Kidney (tissue), 22 donors: ENCODE measurements at places on chromosomes 7 and 10.

DNA sequence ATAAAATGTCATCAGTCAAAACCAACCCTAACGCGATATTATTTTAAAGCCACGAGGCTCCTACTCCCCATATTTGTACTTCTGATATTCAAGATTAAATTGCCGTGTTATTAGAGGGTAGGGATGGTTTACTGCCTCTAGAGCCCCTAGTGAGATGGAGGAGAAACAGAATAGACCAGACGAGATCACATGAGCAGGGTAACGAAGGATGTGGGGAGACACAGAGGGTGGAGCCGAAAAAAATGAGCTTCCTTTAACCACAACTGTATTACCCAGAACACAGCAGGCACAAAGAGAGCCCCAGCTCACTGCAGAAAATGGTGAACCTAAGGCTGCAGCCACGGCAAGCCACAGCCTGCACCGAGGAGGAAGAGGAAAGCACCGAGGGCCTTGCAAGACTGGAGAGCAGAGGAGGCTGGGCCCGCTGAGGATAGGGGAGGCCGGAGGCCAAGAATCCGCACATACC lies 14.3 kb downstream of the ZC3HAV1 start:
- no peak for DNase-seq

- no peak for DNase-seq
Measured at GRCh38 chr10:119061352-119061751, 19.3 kb downstream of the EIF3A start.

DNA sequence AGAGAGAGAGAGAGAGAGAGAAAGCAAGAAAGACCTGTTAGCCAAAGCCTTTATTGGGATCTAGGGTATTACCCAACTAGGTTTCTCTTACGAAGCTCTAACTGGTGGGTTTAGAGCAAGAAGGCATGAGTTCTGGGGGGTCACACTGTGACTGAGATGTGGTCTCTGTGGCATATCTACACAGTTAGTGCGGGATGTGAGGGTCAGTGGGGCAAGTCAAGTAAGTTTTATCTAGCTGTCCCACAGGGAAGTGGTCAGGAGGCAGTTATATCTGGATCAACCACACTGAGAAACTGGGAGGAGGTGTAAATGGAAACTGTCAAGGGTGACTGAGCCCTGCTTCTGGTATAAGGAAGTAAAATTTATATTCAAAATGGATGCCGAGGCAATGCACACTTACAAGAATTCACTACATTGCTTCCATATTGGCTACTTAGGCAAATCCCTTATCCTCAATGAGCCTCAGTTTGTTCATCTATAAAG lies 331.6 kb upstream of the HPS1 start:
- DNase-seq = no peak

DNA sequence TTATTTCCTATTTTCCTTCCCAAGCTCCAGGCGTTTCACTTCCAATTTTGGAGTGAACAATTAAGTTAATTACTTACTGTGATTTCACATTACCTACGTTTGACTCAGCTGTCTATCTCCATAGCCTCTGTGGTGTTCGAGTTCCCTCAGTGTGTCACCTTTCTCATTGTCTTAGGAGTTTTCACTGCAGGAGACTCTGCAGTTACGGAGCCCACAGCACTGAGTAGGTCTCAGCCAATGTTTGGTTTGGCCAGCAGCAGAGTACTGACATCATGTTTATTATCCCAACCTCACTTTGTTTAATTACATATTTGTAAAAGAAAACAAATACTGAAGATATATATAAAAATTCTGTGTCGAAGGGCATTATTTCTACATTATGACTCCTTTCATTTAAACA lies 1123.9 kb downstream of the CNTNAP2 start:
- no peak for DNase-seq

GRCh38 chr7:100824499-100825214 lies 2.7 kb downstream of the EPHB4 start:
- DNase-seq = no peak

GRCh38 chr7:4713183-4713784 lies 31.2 kb downstream of the FOXK1 start:
- no peak for DNase-seq

DNA sequence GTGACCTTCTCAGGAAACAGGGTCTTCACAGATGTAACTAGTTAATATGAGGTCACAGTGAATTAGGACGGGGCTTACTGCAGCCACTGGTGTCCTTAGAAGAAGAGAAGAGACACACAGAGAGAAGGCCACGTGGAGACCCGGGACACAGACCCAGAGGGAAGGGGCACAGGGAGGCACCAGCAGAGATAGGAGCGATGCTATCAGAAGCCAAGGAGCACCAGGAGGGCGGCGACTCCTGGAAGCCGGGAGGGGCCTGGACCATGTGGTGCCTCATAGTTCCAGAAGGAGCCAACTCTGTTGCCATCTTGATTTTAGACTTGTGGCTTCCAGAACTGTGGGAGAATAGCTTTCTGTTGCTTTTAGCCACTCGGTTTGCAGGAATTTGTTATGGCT lies 505.9 kb downstream of the TCERG1L start:
- DNase-seq = no peak

DNA sequence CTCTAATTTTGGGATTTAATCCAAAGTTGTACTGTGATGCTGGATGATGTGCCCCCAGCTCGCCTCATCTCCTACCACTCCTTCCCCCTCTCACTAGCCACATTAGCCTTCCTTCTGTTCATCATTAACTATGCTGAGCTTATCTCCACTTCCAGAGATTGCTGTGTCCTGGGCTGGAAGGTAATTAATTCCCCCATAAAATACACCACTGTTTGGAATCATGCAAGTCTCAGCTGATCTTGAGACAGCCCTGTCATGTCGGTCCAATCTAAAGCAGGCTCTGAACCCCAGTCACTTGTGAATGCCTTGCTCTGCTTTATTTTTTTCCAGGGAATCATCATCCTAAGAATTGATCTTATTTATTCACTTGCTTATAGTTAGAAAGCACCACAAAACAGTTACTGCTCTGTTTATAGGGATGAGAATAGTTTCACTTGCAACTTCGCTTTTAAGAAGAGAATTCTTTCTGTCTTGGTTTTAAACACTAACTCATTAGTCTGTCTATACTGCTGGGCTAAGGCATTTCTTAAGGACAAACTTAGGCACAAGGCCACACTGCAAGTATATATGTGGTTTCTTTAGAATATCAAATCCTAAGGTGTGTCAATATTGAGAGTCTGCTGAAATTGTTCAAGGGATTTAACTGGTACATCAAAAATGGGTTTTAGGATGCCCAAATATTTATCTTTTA lies 341.1 kb upstream of the SEMA3A start:
- DNase-seq = no peak

- no peak for DNase-seq
Measured at GRCh38 chr10:129621693-129622092, 154.7 kb downstream of the MGMT start.

- no peak for DNase-seq
Measured at GRCh38 chr10:26627324-26627723, 70.2 kb upstream of the PDSS1 start.

- DNase-seq = no peak
Measured at GRCh38 chr7:67809586-67809985, 813.0 kb downstream of the TYW1 start.

DNA sequence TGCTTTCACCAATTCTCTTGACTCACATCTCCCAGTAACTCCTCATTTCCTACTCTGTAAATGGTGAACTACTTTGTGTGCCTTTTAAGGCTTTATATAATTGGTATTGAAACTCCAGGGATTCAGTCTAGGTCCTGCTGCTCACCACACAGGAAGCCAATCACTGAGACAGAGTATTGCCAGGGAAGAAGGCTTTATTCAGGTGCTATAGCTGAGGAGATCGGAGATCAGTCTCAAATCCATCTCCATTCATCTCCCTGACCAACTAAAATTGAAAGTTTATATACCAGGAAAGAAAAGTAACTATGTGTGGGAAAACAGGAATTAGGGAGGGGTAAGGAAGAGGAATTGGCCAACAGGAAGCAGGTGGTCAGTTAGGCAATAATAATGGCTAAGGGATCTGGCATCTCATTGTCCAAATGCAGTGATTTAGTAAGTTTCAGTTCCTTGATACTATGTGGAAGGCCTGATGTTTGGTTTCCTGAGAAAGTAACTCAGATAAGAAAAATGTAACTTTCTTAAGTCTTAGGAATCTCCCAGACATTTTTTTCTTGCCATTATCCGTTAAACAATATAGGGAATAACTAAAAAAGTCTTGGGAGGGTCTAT lies 10.2 kb upstream of the SDHAF3 start:
- no peak for DNase-seq
